Vagina (tissue), 2 donors: ENCODE measurements at places on chromosomes 3 and 15.

- no peak for DNase-seq
Measured at GRCh38 chr3:190436331-190436730, 13.4 kb downstream of the TMEM207 start.

DNA sequence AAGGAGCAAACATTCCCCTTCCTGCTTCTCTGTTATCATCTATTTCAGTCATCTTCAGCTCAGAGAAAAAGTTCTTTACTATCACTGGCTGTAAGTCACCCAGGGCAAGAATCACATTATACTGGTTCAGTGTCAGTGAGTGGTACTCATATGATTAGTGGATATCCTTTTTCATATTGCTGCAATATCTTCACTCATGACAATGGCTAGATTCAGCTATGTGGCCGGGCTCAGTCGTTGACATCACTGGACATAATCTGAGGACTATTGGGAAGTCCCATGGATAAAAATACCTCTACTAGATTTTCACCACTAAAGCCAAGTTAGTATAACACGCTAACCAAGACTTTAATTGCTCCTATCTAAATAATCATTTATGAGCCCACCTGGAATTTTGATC, 91.3 kb upstream of the UBE2E2 start:
- no peak for DNase-seq

- no peak for DNase-seq
Measured at GRCh38 chr3:32334675-32335074, 57.0 kb upstream of the CMTM7 start.

- DNase-seq, result no peak
Measured at GRCh38 chr3:24401811-24402185, 92.9 kb downstream of the THRB start.

DNA sequence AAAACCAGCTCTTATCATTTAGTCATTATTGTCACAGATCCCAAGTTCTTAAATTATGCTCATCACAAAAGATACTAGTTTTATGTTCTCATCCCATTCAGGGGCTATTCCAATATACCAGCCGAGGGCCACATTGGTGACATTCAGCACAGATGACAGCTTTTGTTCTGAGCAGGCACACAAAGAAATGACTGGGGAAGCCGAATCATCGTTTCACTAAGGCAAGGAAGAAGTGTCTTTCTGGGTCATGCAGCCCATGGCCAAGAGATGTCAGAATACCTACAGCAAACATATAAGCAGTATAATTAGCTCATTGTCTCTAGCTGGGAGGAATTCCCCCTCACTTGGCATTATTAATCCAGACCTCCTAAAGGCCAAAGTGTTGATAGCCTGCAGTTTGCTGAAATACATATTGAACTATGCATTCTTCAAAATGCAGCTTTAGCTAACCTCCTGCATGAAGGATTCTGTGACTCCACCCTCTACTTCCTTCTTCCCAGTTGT, 100.2 kb downstream of the CNTN4 start:
- DNase-seq, result no peak

- no peak for DNase-seq
Measured at GRCh38 chr3:152299249-152299976, 30.7 kb downstream of the MBNL1 start.
